Spleen (tissue), 13 donors: ENCODE measurements at places on chromosomes 4 and X. TPM values are rescaled to one million over a fixed set of nuclear protein-coding genes. Genes with fewer than 3 reads are reported as not detected.

The ZNF157 gene
- 0.16 TPM for polyA plus RNA-seq

The FAM241A gene
- polyA plus RNA-seq = 1.7 TPM

The HSFX4 gene
- not detected for polyA plus RNA-seq

The DUSP21 gene
- polyA plus RNA-seq = not detected

The ZNF330 gene
- polyA plus RNA-seq = 28.8 TPM

The PNMA3 gene
- 1.2 TPM for polyA plus RNA-seq

The LEF1 gene
- 7.8 TPM for polyA plus RNA-seq

The ARMCX4 gene
- polyA plus RNA-seq = 8.0 TPM

The SPANXN3 gene
- polyA plus RNA-seq = not detected

The GLRA3 gene
- polyA plus RNA-seq = 0.02 TPM

The PTCHD1 gene
- 0.08 TPM for polyA plus RNA-seq

The GPC3 gene
- polyA plus RNA-seq = 1.5 TPM

The DCAF4L1 gene
- polyA plus RNA-seq = 0.15 TPM

The CSAG1 gene
- polyA plus RNA-seq = not detected

The AVPR2 gene
- polyA plus RNA-seq = 0.26 TPM

The CT45A3 gene
- not detected for polyA plus RNA-seq

The SLC38A5 gene
- polyA plus RNA-seq = 23.5 TPM

The LRP2BP gene
- 0.48 TPM for polyA plus RNA-seq

The KLF8 gene
- 3.1 TPM for polyA plus RNA-seq

The CLCN3 gene
- 6.3 TPM for polyA plus RNA-seq

The TMEM271 gene
- polyA plus RNA-seq = not detected

The USP27X gene
- polyA plus RNA-seq = 1.3 TPM

The PORCN gene
- polyA plus RNA-seq = 7.3 TPM

The TMEM255A gene
- 1.0 TPM for polyA plus RNA-seq

The STATH gene
- polyA plus RNA-seq = not detected

The MTMR8 gene
- polyA plus RNA-seq = 0.80 TPM

The RTL3 gene
- polyA plus RNA-seq = 0.03 TPM

The NLGN4X gene
- 1.7 TPM for polyA plus RNA-seq

The FAM53A gene
- polyA plus RNA-seq = 2.4 TPM

The SRPX gene
- polyA plus RNA-seq = 4.1 TPM

The KLHL4 gene
- polyA plus RNA-seq = 0.29 TPM

The PLK4 gene
- 1.9 TPM for polyA plus RNA-seq

The EGFL6 gene
- 0.15 TPM for polyA plus RNA-seq

The GPR143 gene
- 0.17 TPM for polyA plus RNA-seq
